Activated CD8-positive, alpha-beta memory T cell treated with anti-CD3 and anti-CD28 coated beads, Interleukin-2, amount 50 U/mL, for 48 hours (primary cell): ENCODE measurements at places on chromosomes 12 and 14.

- no peak for DNase-seq
Measured at GRCh38 chr14:24122898-24123297, 7.6 kb upstream of the FITM1 start.

DNA sequence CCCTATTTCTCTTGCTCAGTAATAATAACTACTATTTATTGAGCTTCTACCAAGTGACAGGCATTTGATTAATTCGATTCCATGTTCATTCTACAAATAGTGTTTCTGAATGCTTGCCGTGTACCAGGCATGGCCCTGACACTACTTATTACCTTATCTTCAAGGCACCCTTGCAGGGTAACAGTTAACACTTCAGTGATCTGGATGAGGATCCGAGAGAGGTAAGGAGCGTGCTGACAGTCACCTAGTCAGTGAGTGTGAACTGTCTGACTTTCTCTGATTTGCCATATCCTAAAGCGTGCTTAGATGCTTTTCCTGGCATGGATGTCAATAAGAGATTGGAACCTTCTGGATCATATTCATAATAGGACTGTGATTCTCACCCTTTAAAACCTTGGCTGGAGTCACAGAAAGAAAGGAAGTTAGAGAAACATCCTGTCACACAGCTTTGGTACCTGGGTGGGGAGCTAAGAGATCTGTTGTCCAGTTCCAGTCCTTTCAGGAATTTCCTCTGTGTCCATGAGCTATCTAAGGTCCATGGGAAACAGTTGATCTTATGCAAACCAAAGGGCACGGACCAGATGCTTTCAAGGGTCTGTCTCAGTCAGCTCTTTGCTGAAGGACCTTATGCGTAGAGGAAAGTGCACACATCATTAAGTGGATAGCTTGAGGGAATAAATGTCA lies 54.8 kb downstream of the PPFIBP1 start:
- DNase-seq = no peak

DNA sequence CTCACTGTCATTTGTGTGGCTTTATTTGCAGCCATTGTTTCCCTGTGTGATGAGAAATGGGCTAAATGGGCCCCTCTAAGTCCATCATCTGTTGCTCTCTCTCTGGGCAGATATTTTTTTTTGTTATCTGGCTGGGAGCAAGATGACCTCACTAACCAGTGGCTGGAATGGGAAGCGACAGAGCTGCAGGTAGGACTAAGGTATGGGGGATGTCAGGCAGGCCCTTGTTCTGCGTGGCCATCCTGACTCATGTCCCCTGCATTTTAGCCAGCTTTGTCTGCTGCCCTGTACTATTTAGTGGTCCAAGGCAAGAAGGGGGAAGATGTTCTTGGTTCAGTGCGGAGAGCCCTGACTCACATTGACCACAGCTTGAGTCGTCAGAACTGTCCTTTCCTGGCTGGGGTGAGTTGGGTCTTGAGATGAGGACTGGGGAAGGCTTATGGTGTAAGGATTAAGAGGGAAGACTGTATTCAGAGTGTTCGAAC lies 1.3 kb downstream of the MARS1 start:
- no peak for DNase-seq

- DNase-seq = no peak
Measured at GRCh38 chr14:57918791-57919190, 52.9 kb upstream of the SLC35F4 start.

DNA sequence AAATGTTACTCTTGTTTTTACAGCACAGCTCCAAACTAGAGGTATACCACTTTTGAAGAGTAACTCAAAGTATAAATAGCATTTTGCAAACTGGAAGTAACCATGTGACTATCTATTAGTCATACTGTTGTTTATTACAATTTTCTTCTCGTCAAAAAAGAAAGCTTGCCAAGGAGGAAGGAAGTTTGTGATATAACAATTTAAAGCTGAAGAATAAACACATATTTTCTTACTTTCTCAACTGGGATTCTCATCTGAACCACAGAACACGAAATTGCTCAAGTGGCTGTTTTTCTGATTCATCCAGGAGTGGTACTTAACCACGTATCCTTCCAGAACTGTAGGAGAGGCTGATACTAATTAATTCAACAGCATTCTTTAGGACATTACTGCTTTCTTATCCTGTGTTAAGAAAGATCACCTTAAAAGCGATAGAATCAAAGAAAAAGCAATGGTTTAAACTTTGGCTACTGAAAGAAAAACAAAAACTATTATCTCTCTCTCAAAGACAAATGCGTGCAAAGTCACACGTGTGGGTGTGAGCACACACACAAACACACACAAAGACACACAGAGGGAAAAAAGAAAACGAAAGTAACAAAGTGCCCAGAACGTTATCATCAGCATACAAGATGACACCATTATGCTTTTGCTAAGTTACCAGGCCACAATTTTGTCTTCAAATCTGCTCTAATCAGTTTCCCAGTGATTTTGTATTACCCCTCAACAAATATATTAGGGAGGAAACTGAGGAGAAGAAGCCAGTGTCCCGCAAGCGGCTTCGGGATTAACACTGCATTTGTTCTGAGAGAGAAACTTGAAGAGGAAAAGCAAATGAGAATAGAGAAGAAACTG lies at the start of gene CLEC2B:
Gene CLEC2B (minus strand): TSS at position 48 of the 855 bp plus-strand sequence.
- DNase-seq = no peak

GRCh38 chr12:89129167-89129870 lies 223.0 kb downstream of the DUSP6 start:
- DNase-seq = no peak

DNA sequence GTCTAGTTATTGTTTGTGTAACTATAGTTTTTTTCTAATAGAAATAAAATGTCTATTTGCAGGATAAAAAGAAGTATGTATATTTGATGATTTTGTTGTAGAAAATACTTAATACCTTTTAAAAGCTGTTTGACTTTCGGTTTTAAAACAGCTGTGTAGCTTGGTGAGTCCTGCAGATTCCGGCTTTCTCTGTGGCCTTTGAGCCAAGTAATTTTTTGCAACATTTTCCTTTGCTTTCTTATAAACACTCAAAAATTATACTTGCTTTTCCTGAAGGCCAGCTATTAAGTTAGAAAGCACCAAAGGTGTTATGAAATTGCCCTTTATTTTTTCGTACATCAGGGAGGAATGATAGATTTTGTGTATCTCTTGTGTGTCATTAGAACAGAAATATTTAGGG lies 63.6 kb downstream of the CRADD start:
- DNase-seq = no peak

- DNase-seq = no peak
Measured at GRCh38 chr12:85462888-85463287, 182.9 kb downstream of the ALX1 start.

DNA sequence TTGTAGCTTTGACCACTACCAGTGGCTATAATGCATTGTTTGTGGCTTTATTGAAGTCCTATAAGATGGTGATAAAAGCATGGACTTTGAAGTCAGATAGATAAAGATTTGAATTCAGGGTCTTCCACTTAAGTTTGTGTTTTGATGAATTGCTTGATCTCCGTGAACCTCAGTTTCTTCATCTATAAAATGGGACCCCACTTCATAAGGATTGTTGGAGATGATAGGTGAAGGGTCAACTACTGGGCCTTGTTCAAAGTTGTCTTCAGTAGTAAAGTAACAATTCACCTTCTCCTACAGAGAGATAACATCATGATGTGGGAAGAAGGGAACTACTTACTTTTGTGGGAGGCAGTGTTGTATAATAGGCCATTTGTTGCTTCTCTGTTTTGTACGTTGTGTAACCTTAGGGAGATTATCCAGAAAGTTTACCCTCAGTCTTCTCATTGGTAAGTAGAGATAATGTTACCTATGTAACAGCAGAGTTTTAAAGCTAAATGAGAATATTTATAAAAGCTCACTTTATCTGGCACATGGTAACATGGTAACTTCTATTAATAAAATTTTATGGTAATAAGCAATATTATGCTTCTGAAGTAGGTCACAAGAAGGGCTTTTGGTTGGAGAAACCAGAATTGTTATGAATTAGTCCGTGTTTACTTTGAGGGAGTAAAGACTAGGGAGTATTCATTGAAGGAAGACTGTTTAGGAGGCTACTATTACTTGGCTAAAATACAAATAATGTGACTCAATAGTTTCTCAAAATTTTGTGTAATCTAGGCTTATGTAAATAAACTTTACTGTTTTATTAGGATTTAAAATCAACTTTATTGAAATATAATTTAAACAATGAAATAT lies 15.1 kb downstream of the ADIPOR2 start:
- no peak for DNase-seq

- no peak for DNase-seq
Measured at GRCh38 chr12:25715102-25715501, 162.0 kb upstream of the LMNTD1 start.

DNA sequence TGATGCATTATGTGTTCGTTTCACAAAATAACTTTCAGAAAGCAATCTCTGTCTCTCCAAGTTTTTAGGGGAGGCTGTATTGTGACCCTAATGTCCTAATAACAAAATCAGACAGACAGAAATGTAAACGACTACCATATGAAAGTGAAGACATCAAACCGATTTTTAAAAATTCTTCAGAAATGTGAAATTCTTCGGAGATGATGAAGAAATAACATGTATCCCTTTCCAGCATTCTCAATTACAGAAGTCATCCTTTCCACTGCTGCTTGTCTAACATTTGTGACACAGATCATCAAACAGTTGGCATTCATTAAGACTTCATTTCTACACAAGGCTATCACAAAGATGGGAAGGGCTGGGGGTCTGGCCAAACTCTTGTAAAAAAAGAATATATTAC lies 41.0 kb downstream of the DMAC2L start:
- no peak for DNase-seq

DNA sequence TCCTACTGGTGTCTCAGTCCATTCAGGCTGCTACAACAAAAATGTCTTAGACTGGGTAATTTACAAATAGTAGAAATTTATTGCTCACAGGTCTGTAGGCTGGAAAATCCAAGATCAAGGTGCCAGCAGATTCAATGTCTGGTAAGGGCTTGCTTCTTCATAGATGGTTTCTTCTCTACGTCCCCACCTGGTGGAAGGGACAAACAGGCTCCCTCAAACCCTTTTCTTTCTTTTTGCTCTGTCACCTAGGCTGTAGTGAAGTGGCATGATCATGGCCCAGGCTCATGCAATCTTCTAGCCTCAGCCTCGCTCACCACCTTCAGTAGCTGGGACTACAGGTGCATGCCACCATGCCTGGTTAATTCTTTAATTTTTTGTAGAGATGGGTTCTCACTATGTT lies 106.8 kb upstream of the RPH3A start:
- DNase-seq = no peak

DNA sequence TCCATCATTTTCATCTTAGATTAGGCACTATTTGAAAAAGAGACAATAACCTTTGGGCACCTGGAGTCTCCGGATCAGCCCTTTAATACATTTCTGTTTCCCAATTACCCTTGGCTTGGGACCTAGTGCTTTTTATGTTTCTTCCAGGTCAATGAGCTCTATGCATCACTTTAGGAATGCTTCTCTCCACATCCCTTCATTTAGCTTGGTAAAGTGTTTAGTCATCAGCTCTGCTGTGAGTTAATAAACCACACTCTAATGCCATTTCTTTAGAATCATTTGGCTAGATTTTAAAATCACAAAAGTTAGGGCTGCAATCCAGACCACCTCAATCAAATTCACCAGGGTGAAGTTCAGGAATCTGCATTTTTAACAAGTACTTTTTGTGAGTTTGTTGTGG lies 41.7 kb downstream of the RASSF9 start:
- no peak for DNase-seq

DNA sequence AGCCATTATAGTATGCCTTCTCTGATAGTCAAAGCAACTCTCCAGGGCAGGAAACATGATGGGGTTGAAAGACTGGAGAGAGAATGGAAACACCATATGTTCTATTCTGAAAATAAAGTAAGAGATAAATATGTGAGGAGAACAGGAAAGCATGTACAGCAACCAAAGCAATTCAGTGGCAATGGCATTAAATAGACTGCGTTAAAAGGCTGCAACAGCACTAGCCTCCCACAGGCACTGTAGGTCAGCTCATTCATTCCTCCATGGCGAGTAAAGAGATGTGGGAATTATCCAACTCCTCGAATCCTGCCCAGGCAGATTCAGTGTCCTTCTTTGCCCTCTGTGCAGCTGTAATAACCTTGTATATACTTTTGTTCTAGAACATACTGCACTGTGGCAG lies 43.8 kb downstream of the ANO6 start:
- DNase-seq = no peak

DNA sequence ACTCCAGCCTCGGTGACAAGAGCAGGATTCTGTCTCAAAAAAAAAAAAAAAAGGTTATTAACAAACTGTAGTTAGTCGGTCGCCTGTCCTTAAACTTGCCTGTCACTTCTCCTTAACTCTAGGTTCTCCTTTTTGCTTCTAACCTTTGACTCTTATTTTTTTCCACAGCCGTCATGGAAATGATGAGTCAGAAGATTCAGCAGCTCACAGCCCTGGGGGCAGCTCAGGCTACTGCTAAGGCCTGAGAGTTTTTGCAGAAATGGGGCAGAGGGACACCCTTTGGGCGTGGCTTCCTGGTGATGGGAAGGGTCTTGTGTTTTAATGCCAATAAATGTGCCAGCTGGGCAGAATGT lies 418 bp upstream of the MYG1 start:
- no peak for DNase-seq

GRCh38 chr12:131101703-131102492 lies 148.2 kb downstream of the ADGRD1 start:
- peak; percentile 17 for DNase-seq

GRCh38 chr12:49388682-49389386 lies 21.6 kb downstream of the SPATS2 start:
- DNase-seq = peak; percentile 76

- peak; percentile 66 for DNase-seq
Measured at GRCh38 chr14:103385929-103386712, 906 bp downstream of the MARK3 start.

DNA sequence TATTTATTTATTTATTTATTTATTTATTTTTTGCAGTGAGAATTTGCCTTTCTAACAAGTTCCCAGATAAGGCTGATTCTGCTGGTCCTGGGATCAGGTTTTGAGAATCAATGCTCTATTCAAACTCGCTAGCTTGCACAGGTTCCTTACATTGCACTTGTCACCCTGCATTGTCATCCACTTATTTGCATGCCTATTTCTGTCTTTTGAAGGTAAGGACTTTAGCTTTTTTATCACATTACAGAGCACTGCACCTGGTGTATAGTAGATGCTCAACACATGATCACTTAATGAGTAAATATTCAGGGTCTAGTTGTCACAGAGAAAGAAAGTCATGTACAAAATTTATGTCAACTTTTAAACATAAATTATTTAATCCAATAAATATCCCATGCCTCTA lies 219.7 kb upstream of the BTG1 start:
- DNase-seq = no peak

GRCh38 chr12:118439068-118439467 lies 62.7 kb downstream of the SUDS3 start:
- DNase-seq = no peak

GRCh38 chr14:101707068-101707842 lies 54.3 kb upstream of the PPP2R5C start:
- DNase-seq = peak; percentile 74

DNA sequence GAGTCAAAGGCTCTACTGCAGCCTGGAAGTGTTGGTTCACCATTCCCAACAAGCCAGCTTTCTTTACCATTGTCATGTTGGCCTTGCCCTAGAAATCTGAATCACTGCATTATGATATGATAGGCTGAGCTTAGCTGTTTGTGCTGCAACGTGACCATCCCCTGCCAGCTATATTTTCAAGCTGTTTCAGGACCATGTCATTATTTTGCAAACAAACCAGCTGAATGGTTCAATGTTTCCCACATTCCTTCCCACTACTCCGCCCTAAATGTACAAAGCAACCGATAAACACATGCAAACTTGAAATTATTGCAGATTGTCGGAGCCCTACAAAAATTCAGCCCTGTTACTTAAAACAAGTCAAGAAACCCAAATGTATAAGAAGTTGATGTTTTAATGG lies 136.1 kb downstream of the KICS2 start:
- no peak for DNase-seq
